ENCODE measurements at places on chromosomes 7 and 10.

DNA sequence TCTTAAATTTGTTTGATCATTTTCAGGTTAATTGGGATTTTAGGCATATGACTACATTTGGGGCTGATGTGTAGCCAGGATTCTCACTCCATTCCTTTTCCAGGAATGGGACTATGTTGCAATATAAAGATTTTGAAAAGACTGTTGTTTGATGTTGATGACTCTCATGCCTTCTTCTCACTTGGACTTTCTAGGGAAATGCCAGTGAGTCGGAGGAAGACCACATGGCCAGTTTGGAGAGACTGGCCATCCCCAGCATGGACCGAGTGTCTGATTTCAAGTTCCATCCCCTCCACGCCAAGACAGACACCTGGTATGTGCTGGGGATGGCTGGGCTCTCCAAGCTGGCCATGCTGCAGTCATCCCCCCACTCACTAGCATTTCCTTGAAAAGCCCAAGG, 5.5 kb downstream of the IGFBP3 start:
- DNase-seq, result no peak

- DNase-seq, result no peak
These were observed 181.3 kb upstream of the FOXK1 start for GRCh38 chr7:4500812-4501211.

DNA sequence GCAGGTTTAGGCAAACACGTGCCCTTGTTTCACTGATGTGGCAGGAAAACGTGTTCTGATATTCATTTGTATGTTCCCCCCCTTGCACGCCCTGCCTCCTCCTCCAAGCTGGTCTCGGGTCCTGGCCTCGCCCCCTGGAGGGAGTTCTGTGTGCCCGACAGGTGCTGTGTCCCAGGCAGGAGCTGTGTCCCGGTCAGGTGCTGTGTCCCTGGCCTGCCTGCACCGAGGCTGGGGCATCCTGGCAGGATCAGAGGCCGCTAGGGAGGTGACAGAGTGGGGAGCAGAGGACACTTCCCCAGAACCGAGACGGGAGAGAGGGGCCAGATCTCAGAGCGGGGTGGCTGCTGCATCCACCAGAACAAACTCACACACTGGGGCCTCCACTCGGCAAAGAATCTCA, 45.3 kb downstream of the PRKAG2 start:
- DNase-seq, result no peak

GRCh38 chr7:14286036-14286435, 296.6 kb upstream of the ETV1 start:
- DNase-seq, result no peak

GRCh38 chr7:127976738-127977120, 54.5 kb downstream of the LRRC4 start:
- DNase-seq, result no peak

GRCh38 chr10:132942101-132943057, at the start of gene CFAP46:
Gene CFAP46, minus strand, starts transcription at chr10:132942570. Its CDS starts 86 bp downstream, at chr10:132942484.
- DNase-seq, result no peak

DNA sequence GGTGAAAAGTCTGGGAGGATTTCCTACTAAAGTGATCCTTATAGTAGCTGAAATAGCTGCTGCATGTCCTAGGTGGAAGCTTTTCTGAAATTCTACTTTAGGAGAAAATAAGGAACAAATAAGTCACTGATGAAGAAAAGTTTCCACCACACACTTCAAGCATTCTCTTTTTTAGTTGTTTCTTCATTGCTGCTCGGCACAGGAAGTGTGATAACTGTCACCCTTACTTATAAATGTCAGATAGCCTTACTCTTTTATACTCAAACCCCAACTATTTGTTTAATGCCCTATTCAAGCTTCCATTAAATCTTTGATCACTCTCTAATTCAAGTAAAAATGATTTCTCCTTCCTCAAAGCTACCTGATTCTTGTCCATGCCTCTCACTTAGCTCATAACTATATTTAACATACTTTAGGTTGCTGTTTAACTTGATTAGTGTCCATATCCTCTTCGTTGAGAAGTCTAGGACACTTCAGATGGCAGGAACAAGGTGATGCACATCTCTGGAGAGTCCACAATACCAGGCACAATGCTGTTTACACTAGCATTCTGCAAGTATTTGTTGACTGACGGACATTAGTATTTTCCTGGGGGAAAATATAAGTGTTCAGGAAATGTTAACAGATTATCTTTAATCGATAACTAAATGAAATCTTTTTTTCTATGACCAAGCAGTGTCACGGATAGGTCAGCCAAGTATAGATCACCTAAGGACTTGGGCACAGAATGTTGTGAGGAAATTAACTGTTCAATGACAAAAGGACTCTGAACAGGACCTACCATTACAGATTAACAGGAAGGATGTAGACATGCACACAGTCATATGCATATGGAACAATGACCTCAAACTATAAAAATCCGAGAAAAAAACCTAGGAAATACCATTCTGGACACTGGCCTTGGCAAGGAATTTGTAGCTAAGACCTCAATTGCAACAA, 67.4 kb downstream of the ZNF438 start:
- DNase-seq, result no peak

GRCh38 chr10:31133792-31134310, 102.2 kb upstream of the ZNF438 start:
- peak; percentile 53 for DNase-seq

GRCh38 chr10:88642963-88643362, 21.3 kb upstream of the LIPF start:
- no peak for DNase-seq

DNA sequence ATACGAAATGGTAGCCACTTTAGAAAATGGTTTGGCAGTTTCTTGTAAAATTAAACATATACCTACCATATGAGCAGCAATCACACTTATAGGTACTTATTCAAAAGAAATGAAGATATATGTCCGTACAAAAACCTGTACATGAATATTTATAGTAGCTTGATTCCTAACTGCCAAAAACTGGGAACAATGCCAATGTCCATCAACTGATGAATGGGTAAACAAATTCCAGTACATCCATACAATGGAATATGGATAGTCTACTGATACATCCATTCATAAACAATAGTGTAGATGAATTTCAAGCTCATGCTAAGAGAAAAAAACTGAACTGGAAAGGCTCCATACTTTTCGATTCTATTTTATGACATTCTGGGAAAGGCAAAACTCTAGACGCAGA, 68.5 kb downstream of the AGK start:
- no peak for DNase-seq

- DNase-seq, result no peak
These were observed 98.7 kb downstream of the CTBP2 start for GRCh38 chr10:125061557-125062226.

GRCh38 chr7:29885626-29886025, 79.3 kb downstream of the WIPF3 start:
- no peak for DNase-seq

DNA sequence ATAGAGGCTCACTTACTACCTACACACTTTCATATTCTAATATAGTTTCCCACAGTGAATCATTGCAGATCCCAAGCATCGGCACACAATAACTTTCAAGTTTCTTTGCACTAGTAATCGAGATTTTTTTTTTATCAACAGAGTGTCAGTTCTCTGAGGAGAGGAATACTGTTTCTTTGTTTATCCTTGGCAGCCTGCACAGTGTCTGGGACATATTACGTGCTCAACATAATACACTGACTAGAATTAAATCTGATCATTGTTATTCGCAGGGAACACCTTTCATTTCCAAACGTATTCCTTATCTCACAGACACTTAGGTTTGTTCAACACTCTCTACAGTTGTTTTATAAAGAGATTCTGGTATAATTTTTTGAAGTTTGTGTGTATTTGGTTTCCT, 95.3 kb downstream of the CACNA2D1 start:
- DNase-seq, result no peak

DNA sequence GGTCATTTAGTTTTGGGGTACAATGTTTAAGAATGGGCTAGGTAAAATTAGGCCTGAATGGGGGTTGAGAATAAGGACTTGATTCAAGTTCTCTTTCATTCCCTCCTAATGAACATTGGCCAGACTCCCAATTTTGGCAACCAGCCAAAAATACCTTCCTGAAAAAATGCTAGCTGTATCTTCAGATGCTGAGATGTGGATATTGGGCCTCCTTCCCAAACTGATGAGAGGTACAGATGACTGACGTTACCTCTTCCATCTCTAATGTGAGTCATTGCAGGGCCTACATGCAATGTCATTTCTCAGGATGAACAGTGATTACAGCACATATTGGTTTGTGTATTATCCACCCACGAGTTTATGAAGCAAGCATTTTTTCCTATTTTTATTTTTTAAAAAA, 151.6 kb downstream of the SND1 start:
- no peak for DNase-seq

GRCh38 chr10:126259760-126260479, 128.4 kb downstream of the ADAM12 start:
- DNase-seq, result no peak

- DNase-seq, result no peak
These were observed 61.5 kb downstream of the GDI2 start for GRCh38 chr10:5751601-5752253.

GRCh38 chr7:35504365-35504764, 190.6 kb downstream of the HERPUD2 start:
- no peak for DNase-seq

- DNase-seq, result no peak
These were observed 696.3 kb upstream of the GALNT17 start for GRCh38 chr7:70435634-70436033.

DNA sequence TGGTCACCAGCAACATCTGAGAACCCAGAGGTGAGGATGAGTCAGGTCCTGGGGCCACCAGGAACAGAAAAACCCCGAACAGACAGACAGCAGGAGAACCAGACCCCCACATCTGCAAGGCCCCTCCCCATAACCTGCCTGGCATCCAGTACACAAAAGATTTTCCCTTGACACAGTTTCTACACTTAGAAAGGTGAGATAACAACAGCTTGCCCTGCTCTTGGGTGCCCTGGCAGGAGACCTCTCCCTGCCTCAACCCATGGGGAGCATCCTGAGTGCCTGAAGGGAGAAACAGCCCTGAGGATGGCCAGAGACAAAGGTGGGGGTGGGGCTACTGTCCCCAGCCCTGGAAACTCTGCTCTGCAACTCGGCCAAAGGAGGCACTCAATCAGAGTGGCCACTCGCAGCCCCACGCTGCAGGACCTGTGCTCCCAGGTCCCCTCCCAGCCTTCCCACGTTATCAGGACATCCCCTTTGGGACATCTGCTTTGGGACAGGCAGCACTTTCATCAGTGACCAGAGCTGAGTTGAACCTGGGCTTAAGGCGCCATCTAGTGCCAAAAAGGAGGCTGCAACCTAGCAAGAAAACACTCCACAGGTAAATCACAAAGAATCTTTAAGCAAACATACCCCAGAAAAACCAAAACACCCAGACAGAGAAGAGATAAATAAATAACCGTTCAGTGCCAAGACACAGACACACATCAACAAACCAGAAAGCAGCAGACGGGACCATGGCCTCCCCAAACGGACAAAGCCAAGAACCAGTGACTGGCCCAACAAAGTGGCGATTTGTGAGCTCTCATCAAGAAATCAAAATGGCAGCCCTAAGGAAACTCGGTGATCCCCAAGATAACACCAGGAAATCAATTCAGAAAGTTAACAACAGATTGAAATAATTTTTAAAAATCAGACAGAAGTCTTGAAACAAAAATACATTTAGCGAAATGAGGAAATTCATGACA, 233.7 kb downstream of the PTPRN2 start:
- DNase-seq, result no peak

DNA sequence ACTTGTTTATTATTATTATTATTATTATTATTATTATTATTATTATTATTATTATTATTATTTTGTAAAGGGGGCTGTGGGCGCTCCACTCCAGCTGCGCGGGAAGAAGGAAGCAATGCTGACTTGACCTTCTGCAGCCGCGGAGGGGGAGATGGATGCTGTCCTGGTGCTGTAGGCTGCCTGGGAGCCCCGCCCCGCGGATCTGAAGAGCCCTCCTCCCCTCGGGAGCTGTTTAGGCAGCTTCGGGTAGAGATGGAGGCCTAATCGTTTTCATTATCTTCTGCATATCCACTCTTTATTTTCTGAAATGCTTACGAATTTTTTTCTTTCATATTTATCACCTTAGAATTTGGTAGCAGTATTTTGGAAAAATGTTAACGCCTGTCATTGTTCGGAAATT, 101.2 kb upstream of the KLF6 start:
- no peak for DNase-seq

DNA sequence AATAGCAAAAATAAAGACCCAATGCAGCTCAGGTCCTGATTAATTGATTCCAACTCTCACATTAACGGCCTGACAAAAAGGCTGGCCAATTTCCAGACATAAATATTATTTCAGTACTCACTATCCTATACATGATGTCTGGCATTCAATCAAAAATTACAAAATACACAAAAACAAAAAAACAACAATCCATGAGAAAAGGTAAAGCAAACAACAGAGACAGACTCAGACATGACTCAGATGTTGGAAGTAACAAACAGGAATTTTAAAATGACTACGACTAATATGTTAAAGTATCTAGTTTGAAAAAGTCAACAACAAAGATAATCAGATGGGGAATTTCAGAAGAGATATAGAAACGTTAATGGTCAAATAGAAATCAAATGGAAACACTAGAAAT, 152.8 kb downstream of the AMPH start:
- no peak for DNase-seq

GRCh38 chr10:61891906-61892585, 9.5 kb upstream of the ARID5B start:
- no peak for DNase-seq

DNA sequence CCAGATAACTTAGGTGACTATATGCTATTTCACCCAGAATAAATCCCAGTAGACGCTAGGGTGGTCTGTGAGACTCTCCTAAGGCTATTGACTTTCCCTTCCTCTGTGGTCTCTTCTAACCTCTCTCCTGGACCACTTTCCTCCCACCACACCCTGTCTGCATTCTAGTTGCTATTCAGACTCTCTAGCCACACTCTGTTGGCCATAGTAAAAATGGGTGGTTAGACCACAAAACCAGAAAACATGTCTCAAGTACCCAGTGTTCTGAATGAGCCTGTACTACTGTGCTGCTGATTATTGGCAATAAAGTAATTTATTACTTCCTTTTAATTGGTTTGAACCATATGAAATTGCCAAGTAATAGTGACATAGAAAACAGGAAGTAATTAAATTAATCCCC, 240.8 kb downstream of the KIF20B start:
- DNase-seq, result no peak

DNA sequence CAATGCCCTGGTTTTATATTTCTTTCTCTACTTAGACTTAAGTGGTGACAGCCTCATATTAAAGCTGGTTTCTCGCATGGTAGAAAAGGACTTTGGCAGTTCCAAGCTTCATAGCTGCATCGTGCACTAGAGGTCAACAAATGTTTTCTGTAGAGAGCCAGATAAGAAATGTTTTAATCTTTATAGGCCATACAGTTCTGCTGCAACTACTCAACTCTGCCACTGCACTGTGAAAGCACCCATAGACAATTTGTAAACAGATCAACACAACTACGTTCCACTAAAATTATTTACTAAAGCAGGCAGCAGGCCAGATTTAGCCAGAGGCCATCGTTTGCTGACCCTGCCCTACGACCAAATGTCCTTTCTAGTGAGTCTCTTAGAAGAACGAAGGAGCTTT, 36.7 kb downstream of the CSGALNACT2 start:
- DNase-seq, result no peak

GRCh38 chr10:17923728-17924127, 28.0 kb upstream of the SLC39A12 start:
- DNase-seq, result no peak

All from activated T-helper 9 cell treated with anti-CD3 and anti-CD28 coated beads, Interleukin-2, amount 50 U/mL, for 16 hours (primary cell).